ENCODE measurements at places on chromosomes 6 and 20. TPM values are rescaled to one million over a fixed set of nuclear protein-coding genes. Genes with fewer than 3 reads are reported as not detected.
A peak's percentile ranks its signal among the peaks of the same experiment; 100 is the strongest.

The PRRC2A gene
- total RNA-seq = 31.0 TPM

The DUSP15 gene
- total RNA-seq = 3.9 TPM

DNA sequence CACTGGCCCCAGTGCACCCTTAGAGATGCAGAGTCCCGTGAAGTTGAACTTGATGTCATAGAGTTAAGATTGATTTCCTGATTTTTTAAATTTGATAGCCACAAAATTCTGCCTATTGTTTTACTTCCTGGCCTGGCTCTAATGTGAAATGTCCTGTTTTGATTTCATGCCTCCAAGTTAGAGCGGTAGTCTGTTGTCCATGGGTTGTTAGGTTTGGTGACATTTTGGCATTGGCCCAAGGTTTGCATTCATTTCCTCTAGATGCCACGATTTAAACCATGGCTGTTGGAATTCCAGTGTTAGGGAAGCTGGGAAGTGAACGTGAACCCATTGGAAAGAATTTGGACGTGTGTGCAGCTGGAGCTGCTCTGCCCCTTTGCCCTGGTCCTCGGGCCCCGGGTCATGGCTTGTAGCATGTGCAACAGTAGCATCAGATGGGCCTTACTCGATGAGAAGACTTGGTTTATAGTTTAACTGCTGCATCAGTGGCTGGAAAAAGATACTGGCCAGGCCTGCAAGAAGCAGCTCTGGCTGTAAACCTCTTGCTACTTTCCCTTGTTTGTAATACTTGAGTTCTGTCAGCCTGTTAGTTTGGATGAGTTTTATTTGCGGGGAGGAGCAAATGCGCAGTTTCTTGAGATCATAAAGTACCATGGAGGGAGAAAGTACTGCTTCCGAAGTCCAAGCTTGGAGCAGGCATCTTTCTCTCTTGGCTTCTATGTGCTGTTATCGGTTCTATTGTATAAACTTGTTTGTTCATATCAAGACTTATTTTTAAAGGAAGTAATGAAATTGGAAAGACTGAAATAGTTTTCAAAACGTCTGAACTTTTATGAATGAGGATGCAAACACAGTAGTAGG lies 121.4 kb upstream of the CLDN20 start:
- DNase-seq = peak; percentile 23

The NKAIN4 gene
- 5.0 TPM for total RNA-seq

The TDRD6 gene
- not detected for total RNA-seq

The PXT1 gene
- not detected for total RNA-seq

The UST gene
- total RNA-seq = 0.37 TPM

DNA sequence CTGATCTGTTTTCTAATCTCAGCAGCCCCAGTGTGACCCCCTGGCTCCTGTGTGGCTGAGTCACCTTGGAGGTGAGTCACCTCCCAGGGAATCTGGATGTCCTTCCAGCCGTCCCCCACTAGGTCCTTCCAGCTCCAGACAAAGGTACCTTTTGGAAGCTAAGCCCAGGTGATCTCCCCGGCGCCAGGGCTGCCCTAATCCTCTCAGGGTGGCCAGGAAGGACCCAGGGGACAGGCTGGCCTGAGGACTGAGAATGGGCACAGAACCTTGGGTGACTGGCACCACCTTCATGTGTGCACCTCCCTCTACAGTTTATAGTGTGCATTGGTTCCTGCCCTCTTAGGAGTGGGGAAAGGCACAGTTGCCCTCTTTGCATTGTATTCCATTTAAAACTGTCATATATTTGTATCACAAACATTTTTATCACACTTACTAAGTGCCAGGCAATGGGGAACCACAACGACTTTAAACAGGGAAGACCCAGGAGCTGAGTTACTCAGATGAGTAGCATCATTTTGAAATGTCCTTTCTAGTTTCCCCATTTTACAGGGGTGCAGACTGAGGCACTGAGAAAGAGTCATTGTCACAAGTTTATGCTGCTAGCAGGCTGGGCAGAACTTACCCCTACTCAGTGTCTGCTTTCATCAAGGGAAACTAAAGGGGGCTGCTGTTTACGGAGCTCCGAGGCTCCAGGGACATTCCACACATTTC lies 2.6 kb upstream of the BPIFB4 start:
- peak; percentile 24 for DNase-seq

GRCh38 chr6:162203287-162203686 lies 524.3 kb downstream of the PRKN start:
- no peak for DNase-seq

- DNase-seq = no peak
Measured at GRCh38 chr20:50574586-50574985, 64.4 kb downstream of the PTPN1 start.

The CRISP2 gene
- not detected for total RNA-seq

The SLA2 gene
- 0.27 TPM for total RNA-seq

DNA sequence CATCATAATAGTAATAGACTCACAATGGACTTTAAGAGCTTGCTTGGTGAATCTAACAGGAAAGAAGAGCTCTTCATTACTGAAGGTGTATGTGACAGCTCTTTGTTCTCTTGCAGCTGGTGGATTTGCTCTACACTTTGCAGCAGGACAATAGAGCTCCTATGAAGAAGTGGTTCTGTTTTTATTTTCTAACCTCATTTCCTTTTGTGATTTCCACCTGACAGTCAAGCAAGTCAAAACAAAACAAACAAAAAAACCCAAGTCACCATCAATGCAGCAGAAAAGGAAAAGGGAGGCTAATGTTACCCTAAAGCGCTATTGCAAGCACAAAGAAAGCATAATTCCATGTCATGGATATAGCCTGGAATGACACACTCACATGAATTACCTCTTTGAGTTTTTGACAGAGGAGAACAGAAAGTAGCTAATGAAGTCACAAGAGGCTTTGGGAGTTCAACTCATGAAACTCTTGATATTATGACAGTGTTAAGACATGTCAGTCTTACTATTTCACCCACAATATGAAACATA lies 1188.1 kb downstream of the EPHA7 start:
- no peak for DNase-seq

DNA sequence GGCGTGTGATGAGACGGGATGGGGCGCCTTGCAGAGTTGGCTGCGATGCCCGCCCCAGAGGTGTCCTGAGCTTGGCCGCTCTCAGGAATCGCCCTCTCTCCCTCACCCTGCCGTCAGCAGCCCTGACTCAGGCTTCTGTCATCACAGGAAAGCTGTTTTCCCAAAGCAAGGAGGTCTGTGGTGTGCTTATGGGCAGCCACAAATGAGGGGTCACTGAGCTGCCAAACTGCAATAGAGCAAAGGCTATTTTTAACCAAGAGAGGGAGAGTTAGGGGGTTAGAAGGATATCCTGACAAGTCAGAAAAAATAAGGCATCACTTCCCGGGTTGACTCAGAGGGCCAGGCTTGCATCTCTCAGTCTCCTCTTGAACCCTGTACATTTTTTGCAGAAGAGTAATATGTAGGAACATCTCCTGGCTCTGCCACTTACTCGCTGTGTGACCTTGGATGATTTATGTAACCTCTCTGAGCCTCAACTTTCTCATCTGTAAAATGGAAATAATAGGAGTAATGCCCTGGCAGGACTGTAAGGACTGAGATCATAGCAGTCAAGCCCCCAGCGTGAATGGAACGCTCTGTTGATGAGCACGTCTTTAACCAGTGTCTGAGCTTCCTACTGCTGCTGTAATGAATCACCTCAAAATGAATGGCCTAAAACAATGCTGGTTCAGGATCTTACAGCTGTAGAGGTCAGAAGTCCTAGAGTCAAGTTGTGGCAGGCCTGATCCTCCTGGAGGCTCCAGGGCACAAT lies 181.9 kb downstream of the NFATC2 start:
- DNase-seq = peak; percentile 94

The FOXP4 gene
- total RNA-seq = 1.6 TPM

The PLA2G7 gene
- total RNA-seq = not detected

DNA sequence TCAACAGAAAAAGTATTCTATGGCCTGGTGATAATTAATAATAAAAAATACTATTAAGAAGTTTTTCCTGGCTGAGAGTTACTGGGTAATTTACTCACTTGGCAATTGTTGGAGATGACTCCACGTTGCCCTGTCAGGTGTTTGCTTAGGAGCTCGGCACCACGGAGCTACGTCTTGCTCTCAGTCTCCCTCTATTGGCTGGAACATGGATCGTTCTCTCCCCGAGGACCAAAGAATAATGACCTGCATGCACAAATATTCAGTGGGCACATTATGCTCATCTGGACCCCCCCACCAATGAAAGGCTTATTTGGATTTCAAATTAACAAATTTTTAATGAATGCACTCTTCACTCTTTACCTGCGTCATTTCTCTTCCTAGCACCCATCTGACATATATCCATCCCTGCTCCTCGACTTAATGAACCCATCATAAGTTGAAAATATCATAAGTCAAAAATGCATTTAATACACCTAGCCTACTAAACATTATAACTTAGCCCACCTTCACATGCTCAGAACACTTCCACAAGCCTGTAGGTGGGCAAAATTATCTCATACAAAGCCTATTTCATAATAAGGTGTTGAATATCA lies 71.0 kb upstream of the CD83 start:
- DNase-seq = peak; percentile 36

The GLP1R gene
- total RNA-seq = not detected

GRCh38 chr6:42314571-42315258 lies 97.1 kb upstream of the MRPS10 start:
- no peak for DNase-seq

Measured in Caki2 (cell line).